ENCODE measurements at places on chromosomes 7 and 10. TPM values are rescaled to one million over a fixed set of nuclear protein-coding genes. Genes with fewer than 3 reads are reported as not detected.

Gene DNTT
- total RNA-seq: not detected

Gene PTN
- 0.56 TPM for total RNA-seq

Gene ELAPOR2
- total RNA-seq: 8.9 TPM

Gene AKR1B1
- 93.4 TPM for total RNA-seq

Gene SSC4D
- total RNA-seq: 0.47 TPM

Gene LRRN3
- total RNA-seq: not detected

Gene TMEM178B
- total RNA-seq: not detected

Gene INMT
- 0.28 TPM for total RNA-seq

Gene GRID2IP
- under 0.01 TPM for total RNA-seq

Gene EVX1
- not detected for total RNA-seq

Gene GSTO2
- total RNA-seq: 0.66 TPM

Gene DGKI
- total RNA-seq: 0.36 TPM

Gene DDX50
- 52.0 TPM for total RNA-seq

Gene EPHB4
- 281 TPM for total RNA-seq

Gene MKI67
- total RNA-seq: 8.1 TPM

Gene INSYN2A
- total RNA-seq: under 0.01 TPM

Gene HYAL4
- total RNA-seq: under 0.01 TPM

Gene NT5C3A
- 17.4 TPM for total RNA-seq

Gene OR2A12
- not detected for total RNA-seq

Gene RGS10
- 35.4 TPM for total RNA-seq

Gene OPN1SW
- not detected for total RNA-seq

Gene GPR15LG
- not detected for total RNA-seq

Gene TES
- 109 TPM for total RNA-seq

Gene LBX1
- not detected for total RNA-seq

Gene SP4
- total RNA-seq: 5.5 TPM

Gene MYOF
- 257 TPM for total RNA-seq

Gene ACBD7
- total RNA-seq: 1.4 TPM

Gene SNCG
- 74.1 TPM for total RNA-seq

Gene CUBN
- total RNA-seq: 1.4 TPM

Gene PNLIPRP2
- not detected for total RNA-seq

Gene HOGA1
- total RNA-seq: 0.09 TPM

Gene CFTR
- not detected for total RNA-seq

Gene ADCY1
- total RNA-seq: 0.54 TPM

Gene MTERF1
- 7.7 TPM for total RNA-seq

Gene TRIM74
- total RNA-seq: not detected

Gene MEIG1
- not detected for total RNA-seq

Gene ZPBP
- not detected for total RNA-seq

Gene TRIL
- under 0.01 TPM for total RNA-seq

Gene LIPJ
- not detected for total RNA-seq

Gene PLPP4
- total RNA-seq: 11.0 TPM

Gene DNAH11
- 0.63 TPM for total RNA-seq

Gene TSPAN12
- 10.7 TPM for total RNA-seq

Gene ELFN1
- total RNA-seq: 1.2 TPM

Gene TEX47
- total RNA-seq: not detected

Gene CTAGE8
- not detected for total RNA-seq

Gene ICA1
- 29.2 TPM for total RNA-seq

Measured in endothelial cell of coronary artery (primary cell).